GM03348 (cell line): ENCODE measurements at places on chromosomes 4 and X.
A peak's percentile ranks its signal among the peaks of the same experiment; 100 is the strongest.

DNA sequence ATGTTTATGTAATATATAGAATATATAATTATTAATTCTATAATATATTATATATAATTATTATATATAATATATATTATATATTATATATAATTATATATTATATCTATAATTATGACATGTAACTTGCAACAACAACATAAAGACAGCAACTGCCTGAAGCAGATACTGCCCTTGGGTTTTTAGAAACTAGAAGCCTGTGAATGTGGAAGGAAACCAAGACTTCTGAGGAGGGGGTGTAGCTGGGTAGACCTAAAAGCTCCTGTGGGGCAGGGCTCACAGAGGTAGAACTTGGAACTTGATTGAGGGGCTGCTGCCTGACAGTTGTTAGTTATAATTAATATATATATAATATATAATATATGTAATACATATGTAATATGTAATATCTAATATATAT, 167.2 kb upstream of the SLIT2 start:
- no peak for DNase-seq

- peak; percentile 42 for DNase-seq
Measured at GRCh38 chrX:122866532-122866931, 317.5 kb upstream of the GRIA3 start.

DNA sequence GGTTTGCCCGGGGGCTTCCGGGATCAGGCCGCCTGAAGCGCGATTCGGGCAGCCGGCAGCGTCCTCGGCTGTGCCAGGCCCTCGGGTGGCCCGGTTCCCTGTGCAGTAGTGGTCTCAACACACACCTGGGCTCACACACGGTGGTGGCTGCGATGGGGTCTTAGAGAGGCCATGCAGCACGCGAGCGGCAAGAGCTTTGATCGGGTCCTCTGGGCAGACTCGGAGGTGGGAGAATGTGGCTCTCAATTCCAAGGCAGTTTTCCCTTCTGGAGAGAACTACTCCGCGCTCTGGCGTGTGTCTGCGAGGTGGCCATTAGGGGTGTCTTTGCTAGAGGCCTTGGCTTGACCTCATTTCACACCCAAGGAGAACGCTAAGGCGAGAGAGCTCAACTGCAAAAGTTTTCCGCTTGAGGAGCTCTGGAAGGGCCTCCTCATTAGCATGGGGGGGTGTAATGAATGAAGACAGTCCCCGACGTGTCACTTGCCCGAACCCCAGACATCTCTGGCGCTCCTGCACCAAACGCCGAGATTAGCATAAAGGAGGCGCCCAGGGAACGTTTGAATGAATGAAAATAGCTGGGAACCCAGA, 771 bp upstream of the RBPJ start:
- no peak for DNase-seq

DNA sequence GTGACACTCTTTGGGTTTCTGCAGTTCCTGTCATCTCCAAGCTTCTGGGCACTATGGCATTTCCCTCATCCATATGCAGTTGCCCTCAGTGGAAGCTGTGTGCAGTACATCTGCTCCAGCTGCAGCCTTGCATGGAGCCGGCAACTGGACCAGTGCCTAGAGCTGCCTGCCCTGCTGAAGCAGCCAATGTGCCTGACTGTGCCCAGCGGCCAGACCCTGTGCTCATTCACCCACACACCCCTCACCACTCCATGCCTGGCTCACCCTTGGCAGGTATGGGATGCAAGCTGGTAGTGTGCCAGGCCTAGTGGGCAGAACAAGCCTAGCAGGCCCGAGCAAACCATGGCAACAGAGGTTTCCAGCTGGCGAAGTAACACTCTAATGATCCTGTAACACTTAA, 370.8 kb downstream of the FSTL5 start:
- DNase-seq = no peak

DNA sequence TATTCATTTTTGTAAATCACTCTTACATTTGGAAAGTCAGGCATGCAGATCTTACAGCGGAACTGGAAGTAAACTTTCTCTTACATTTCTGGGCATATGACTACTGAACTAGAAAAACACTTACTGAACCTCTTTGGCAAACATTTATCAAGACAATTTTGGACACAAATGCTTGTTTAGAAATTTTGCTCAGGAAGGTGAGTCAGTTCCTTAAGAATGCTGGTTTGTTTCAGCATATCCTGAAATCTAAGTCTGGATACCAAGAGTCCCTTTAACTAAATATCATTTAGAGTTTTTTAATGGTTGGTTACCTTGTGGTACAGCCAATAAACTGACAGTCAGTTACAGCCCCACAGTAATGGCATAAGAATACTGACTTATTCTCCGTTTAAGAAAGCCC, 15.0 kb downstream of the SHISA3 start:
- DNase-seq = peak; percentile 51

DNA sequence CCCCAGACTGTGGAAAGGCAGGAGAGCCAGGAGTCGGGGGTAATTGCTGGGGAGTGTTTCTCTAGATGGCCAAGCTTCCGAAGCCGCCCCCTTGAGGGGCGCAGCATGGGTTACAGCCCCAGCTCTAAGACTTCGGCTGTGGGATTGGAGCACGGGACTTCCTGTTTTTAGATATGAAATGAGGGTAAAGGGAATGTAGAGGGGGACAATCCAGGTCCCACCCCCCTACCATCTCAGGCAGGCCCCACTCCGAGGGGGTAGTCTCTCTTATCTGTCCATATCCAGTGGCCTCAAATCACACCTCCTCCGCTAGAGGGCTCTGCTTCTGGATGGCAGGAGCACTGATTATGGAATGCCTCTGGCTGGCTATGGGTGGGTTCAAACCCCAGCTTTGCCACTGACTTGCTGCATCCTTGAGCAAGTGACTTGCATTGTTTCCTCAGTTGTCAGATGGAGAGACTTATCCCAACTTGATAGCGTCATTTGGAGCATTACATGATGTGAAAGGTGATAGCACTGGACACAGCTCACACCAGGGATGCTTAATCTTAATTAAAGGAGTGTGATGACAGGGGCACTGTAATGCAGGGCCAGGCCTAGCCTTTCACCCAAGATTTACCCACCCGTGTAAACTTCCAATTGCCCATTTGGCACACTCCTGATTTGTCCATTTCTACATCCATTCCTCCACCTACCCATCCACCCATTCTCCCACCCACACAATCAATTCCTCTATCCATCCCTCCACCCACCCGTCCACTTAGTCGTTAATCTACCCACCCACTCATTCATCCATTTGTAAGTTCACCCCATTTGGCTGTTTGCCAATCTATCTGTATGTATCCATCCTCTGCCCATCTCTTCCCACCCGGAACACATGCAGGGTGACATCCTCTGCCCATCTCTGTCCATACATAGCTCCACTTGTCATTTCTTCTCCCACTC, 848 bp upstream of the KCND1 start:
- peak; percentile 51 for DNase-seq

DNA sequence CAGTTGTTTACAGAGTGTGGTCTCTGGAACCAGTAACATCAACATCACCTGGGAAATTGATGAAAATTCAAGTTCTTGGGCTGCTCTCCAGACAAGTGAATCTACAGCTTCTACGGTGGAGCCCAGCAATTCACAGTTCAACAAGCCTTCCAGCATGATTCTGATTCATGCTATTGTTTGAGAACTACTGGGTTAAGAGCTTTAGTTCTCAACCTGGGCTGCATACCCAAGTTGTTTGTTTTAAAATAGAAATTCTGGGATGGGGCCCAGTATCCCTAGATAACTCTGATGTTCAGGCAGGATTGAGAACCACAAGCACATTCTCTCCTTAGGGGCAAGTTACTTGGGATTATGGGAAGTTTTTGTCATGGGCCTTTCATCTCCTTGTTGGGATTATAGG, 37.9 kb upstream of the PGK1 start:
- no peak for DNase-seq

- DNase-seq = no peak
Measured at GRCh38 chr4:1843852-1844251, 12.1 kb downstream of the LETM1 start.

DNA sequence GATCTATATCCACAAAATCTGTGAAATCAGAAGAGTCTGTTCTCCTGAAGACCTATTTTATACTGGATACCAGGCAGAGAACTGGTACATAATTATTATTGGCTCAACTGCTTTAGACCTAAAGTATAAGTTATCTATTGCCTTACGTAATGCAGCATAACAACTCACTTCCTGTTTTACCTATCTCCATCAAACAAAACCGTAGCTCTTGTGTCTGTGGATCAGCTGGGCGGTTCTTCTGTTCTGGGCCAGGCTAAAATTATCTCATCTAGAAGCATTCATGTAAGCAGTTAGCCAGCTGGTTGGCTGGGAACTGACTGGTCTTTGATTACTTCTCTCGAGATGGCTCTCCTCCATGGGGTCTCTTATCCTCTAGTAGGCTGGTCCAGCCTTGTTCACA, 57.8 kb downstream of the PPP1R2C start:
- no peak for DNase-seq

- no peak for DNase-seq
Measured at GRCh38 chr4:139564502-139564901, 8.5 kb upstream of the SETD7 start.

DNA sequence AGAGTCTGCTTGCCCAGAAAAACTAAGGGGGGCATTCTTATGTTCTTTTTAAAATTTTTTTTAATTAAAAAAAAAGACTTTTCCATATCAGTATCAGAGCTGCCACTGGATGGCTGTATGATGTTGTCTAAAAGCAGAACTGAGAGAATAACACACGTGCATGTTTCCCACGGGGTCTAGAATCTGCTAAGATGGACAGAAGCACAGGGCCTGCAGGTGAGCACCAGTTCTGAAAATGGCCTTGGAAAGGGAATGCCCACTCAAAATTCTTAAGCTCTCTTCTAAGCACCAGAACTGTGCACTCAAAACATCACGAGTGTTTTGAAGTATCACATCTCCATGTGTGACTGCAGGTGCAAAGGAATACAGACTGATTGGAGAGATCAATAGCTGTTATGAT, 61.1 kb downstream of the ARAP2 start:
- no peak for DNase-seq

- DNase-seq = no peak
Measured at GRCh38 chr4:2825740-2826139, 17.9 kb upstream of the ADD1 start.

- peak; percentile 50 for DNase-seq
Measured at GRCh38 chr4:51885363-51885762, 42.4 kb downstream of the DCUN1D4 start.

- DNase-seq = no peak
Measured at GRCh38 chrX:86051741-86052140, 4.4 kb upstream of the CHM start.

GRCh38 chrX:107878106-107878505, 52.4 kb downstream of the MID2 start:
- DNase-seq = peak; percentile 2
